T1000 (cell line): ENCODE measurements at places on chromosomes 6 and 20.

DNA sequence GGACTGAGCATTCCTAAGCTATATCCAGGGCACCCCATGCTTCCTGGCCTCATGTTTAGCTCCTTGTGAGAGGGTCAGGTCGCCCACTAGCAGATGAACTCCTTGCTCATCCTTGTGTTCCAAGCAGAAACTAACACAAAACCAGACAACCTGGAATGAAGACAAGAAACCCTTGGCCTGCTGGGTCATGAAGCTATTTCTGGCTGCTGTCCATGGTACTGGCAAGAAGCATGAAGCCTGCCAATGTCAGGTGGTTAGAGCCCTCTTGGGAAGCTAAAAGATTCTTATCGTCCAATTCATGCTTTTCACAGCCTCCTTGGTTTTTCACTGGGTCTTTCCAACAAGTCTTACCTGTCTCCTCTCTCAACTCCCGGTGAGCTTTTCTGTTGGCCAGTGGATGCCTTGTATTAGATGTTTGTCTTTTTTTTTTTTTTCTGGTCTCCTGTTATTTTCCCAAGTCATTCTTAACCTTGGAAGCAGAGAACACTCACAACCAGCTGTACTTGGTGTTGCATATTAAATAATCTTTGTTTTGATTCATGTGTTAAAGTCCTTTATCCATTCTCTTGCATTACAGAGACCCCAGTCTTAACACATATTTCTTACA lies 180.3 kb downstream of the ANKRD60 start:
- no peak for DNase-seq

GRCh38 chr6:34539181-34539580 lies 16.9 kb downstream of the SPDEF start:
- DNase-seq = no peak

DNA sequence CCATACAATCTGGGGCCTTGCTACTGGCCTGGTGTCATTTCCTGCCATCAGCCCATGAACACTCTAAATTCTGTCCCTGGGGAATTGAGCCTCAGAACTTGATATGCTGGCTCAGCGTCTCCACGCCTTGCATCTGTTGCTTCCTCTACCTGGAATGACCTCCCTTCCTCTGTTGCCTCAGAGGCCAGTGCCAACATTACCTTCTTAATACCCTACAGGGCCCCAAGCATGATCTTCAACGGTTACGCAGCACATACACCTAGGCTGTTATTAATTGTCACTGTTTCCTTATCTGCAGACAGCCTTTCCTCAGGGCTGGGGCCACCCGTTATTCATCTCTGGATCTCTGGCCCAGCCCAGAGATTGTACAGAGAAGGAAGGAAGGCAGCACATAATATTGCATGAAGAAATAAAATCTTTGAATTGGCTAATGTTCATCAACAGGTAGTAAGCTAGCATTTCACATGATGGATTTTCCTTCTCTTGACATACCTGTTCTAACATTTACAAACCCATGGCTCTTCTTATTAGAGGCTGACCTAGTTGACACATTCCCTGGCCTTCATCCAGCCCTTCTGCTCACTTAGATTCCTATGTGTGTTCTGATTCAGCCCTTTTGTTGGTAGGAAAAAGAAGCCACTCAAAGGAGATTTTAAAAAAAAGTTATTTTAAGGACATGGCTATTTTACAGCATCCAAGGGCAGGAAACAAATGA lies 8.4 kb upstream of the RNF182 start:
- DNase-seq = no peak

DNA sequence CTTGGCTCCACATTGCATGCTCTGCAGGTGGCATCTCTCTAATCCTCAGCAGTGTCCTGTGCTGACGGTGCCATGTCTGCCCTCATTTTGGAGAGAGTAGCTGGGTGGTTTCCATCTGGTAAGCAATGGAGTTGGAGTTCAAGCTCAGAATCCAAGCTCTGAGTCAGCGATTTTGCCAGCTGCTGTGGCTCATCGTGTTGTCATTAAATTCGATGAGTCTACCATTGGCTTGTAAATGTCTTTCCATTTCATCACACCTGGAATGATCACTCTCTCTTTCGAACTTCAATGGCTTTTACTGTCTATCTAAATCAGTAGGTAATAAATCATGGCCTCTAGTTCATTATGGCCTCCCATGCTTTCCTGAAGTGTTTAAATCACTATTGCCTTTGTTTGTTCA lies 378.5 kb upstream of the TSHZ2 start:
- DNase-seq = peak; percentile 8

DNA sequence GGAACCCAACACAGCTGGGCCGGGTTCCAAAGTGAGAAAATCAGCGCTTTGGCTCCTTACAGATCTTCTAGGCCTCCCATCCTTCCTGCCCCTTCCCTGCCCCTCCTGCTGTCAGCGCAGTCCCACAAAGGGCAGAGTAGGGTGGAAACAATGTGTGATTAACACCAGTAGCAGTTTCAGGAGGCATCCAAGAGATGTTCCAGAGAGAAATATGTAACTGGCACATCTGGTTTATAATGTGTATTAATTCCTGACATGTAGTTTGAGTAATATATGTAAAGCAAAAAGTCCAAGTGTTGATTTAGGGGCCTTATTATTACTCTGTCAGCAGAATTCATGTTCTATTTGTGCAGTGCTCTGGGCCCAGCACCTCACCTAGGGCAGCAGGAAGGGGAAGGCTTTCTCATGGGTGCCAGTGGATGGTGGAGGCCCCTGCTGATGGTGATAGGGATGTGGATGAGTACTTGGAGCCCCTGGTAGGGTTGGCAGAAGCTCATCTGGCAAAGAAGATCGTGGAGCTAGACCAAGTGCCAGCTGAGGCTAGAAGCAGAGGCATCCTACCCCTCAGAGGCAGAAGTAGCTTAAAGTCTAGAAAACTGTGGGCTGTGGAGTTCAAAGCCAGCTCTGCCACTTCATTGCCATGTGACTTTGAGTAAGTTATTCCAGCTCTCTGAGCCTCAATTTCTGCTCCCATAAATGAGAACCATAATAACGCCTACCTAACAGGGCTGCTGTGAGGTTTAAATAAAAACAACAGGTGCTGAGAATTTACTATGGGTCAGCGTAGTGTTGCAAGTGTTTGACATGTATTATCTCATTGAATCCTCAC lies 22.4 kb upstream of the RALY start:
- no peak for DNase-seq

DNA sequence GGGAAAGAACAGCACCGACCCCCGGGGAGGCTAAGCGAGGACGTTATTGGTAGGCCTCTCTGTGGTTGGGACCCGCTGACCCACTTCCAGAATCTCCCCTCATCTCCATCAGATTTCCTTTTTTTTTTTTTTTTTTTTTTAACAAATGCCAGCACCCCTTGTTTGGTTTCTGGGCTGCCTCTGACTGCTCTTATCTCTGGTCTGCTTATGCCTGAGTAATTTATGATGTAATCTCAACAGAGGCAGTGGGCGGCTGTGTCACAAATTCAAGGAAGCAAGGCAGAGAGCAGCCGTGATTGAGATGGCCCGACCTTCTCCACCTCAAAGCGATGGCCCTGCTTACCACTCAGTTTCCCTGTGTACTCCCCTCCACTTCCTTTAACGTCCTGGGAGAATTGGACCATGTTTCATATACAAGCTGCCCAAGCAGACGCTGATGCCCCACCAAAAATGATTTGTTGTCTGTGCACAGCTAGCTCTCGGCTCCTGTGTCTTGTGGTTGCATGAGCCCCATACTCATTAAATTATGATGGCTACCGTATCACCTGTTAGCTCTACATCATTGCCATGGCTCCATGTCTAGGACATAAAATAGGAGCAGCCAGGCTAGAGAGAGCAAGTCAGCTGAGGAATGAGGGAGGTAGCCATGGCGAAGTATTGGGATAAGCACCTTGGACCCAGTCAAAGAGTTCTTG lies 98.1 kb downstream of the ZNF217 start:
- DNase-seq = no peak

DNA sequence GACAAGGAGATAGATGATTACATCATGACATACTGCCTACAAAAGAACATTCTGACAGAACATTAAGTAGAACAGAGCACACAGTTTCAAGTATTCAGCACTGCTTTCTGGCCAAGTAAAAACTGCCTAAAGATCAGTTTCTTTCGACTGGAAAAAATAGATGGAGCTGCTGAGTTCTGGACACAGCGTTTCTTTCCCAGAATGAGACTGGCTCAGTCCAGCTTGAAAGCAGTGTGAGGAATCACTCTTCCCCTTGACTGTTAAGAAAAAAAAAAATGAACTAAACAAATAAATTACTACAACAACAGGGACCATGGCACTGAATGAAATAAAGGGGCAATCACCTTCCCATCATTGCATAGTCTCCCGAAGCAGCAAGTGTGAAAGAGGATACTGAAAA lies 4.4 kb upstream of the LYRM2 start:
- DNase-seq = no peak
